Mesenteric fat pad (tissue), 1 donor: ENCODE measurements at places on chromosomes 16 and 17. TPM values are rescaled to one million over a fixed set of nuclear protein-coding genes. Genes with fewer than 3 reads are reported as not detected.

The GP1BA gene
- total RNA-seq: not detected

GRCh38 chr17:62826956-62827355, 18.8 kb upstream of the MARCHF10 start:
- no peak for DNase-seq

The CETP gene
- 6.4 TPM for total RNA-seq

The C17orf58 gene
- 8.8 TPM for total RNA-seq

The CCL8 gene
- 2.1 TPM for total RNA-seq

DNA sequence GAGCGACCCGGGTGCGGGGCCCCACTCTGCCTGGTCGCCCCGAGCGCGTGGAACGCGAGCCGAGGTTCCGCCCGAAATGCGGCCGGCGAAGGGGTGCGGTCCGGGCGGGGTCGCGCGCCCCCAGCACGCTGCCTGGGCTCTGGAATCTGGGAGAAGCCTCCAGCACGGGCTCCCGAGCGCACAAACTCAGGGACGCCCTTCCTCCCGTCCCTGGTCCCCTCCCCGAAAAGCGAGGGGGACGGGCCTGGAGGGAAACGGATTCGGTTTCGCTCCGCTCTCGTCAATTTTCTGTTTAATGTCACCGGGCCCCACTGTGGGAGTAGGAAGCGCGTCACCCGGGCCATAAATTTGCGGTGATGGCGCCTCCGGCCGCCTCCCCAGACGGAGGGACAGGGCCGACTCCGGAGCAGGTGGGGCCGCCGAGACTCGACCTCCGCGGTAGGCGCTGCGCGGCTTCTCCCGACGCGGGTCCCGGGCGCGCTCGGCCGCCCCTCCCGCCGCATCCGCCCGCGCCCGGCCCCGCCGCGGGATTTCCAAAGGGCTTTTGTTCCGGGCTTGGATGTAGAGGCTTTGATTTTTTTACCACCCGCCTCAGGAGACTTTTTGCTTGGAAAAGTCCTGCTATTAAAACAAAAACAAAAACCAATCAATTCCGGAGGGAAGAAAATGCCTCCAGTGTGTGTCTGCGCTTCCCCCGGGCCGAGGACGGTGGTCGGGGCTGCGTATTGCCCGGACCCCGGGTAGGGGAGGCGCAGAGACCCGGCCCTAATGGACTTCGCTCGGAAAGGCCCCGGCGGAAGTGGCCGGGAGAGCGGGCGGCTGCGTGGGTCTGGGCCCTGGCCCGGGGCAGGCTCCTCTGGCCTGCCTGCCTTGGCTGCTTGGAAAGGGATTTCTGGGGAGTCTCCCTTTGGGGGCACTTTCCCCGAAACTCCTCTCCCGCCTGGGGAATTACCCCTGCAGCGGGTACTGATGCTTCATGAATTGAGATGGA, 7.9 kb upstream of the BAHCC1 start:
- DNase-seq: no peak

The CDK3 gene
- total RNA-seq: 4.3 TPM

DNA sequence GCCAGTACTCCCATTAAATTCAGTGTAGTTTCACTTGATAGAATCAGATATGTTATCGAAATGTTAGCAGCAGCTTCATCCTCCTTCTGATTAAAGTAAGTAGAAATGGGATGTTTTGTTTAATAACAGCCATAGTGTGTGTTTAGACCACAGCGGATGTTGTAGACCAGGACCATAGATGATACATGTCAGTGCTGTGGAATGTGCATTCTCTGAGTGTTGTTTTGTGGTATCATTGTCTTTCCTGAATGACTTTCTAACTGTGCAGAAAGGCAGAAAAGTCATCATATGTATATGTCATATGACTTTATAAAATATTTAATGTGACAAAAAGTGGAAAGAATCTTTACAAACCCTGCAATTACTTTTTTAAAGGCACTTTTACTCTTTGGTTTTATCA, 55.6 kb downstream of the CYLD start:
- DNase-seq: no peak

DNA sequence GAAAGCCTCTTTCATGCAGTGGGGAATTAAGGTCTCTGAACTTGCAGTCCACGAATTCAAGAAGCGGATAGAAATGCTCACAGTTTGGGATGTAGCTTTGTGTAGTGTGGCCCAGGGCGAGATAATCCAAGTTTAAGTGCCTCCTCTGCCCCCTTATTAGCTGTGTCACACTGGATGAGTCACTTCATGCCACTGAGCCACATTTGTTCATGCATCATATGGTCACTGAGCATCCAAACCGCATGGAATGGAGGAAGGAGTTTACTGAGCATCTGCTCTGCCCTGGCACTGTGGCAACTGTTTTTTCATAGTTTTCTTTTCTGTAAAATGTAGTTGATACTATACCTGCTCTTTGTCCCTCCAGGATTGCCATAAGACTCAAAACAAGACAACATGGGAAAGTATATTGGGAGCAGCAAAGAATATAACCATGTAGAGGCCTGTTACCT, 15.1 kb upstream of the DHX8 start:
- no peak for DNase-seq

DNA sequence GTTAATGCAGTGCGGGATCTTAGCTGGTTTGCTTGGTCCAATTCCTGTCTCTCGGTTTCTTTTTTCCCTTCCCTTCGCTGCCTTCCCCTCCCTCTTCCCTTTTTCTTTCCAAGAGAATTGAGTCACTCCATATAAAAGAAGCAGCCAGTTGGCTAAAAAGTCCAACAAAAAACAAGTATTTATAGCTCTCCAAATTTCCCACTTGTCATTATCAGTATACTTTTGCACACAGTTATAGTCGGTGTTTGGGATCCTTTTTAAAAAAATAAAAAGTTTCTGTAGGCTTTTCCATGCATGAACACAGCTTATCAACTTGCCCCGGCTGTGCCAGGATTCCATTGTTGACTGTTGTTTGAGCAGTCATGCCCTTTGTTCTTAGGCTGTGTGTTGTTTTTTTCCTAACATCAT, 24.9 kb downstream of the HMOX2 start:
- no peak for DNase-seq

The SLC5A11 gene
- 0.16 TPM for total RNA-seq

- no peak for DNase-seq
Observed at GRCh38 chr16:53966821-53967571, 263.0 kb downstream of the FTO start.

DNA sequence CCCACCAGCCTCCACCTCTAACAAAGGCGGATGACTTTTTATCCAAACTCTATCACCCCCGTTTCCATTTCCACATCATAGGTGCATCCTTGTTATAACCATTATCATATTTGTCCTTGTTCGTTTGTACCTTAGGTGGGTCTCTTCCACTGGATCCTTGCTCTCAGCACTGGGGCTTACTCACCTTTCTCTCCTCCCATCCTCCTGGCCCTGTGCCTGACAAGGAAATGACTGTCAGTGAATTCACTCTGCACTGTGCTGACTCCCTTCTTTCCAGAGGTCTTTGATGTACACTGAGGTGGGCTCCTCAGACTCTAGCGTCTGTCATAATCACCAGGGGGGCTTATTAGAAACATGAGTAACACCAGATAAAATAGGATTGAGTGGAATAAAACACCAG, 3.1 kb downstream of the GSG1L2 start:
- no peak for DNase-seq
